ENCODE measurements at places on chromosomes 11 and 22. TPM values are rescaled to one million over a fixed set of nuclear protein-coding genes. Genes with fewer than 3 reads are reported as not detected.

The HTR3A gene
- total RNA-seq, result not detected

The BIRC2 gene
- 20.8 TPM for total RNA-seq

The KCNE3 gene
- total RNA-seq, result 2.1 TPM

DNA sequence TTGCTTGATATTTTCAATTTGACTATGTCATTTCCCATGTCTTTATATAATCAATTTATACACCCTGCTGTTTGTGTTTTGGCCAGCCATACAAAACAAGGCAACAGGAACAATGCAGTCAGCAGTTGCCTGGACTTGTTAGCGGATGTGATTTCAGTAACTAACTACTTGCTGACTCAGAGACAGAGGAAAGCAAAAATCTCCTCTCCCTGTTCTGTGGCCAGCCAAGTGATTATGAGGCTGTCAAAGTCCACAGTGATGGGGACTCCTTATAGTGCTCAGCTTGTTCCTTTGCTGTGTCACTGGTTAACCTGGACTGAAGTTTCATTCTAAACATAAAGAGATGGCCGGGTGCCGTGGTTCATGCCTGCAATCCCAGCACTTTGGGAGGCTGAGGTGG, 32.6 kb upstream of the APLP2 start:
- no peak for DNase-seq

GRCh38 chr11:12319461-12319951, 57.9 kb upstream of the PARVA start:
- no peak for DNase-seq

DNA sequence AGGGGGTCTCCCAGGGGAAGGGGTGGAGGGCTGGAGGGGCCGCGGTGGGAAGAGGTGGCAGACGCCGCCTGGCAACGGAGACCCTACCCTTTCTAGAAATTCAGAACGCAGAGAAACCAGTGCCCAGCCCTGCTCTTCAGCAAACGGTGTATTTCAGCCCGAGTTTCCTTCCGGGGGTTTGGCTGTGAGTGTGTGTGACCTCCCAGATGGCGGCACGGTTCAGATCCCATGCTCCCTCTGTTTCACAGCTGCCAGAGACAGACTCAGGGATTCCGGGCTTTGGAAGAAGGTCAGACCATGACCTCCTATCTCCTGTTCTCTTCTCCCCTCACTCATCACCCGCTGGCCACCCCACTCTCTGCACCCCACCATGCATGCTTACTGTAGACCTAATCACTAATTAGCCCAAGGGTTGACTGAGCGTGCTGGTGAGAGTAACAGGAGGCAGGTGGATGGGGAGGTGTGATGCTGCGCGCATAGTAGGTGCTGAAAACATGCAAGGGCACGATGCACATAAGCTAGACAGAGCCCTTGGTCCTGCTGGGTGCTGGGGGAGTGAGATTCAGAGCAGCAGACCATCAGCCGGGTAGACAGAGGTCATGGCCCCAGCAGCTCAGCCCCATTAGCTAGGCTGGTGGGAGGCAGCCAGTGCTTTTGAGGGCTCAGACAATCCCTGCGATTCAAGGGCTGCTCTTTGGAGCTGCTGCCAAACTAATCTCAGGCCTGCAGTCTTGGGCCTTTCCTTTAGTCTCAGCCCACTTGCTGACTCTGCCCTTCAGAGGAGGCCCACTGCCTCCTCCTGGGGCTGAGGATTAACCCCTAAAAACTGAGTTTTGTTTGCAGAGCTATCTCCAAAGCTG, 256.5 kb upstream of the CADM1 start:
- no peak for DNase-seq

DNA sequence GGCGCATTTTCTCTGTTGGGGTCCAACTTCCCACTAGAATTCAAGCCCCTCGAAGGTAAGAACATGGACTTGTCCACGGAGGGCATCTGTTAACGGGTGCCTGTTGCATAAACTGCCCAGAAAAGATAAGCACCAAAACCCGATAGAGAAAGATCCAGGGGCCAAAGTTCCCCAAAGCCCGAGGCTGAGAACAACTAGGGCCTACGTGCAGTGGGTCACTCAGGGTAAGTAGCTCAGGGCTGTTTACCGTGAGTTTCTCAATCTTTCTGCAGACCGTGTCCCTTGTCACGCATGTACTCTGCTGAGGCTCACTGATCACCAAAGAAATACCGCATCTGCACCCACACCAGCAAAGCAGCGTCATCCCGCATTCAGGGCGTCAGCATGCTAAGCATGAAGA, 24.4 kb downstream of the PGA5 start:
- peak; percentile 89 for DNase-seq

DNA sequence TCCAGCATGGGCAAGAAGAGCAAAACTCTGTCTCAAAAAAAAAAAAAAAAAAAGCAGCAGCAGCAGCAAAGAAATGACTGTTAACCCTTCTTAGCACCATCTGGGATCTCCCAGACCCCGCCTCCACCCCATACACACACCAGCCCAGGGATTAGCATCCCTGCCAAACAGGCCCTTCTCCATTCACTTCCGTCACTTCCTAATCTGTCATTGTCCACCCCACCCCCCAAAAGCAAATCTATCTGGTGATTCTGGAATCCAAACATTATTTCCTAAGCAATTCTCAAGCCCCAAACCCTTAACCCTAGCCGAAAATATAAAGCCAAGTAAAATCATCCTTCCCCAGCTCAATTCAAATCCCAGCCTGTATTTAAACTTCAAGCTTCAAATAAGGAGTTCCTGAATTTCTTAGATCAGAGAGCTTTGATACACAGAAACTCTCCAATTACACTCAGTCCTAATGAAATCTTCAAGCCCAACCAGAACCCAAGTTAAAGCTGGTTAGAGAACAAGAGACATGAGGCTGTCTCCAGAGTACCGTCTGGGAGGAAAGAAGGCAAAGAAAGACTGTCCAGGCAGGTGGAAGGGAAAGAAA, 6.0 kb upstream of the AHNAK start:
- no peak for DNase-seq

DNA sequence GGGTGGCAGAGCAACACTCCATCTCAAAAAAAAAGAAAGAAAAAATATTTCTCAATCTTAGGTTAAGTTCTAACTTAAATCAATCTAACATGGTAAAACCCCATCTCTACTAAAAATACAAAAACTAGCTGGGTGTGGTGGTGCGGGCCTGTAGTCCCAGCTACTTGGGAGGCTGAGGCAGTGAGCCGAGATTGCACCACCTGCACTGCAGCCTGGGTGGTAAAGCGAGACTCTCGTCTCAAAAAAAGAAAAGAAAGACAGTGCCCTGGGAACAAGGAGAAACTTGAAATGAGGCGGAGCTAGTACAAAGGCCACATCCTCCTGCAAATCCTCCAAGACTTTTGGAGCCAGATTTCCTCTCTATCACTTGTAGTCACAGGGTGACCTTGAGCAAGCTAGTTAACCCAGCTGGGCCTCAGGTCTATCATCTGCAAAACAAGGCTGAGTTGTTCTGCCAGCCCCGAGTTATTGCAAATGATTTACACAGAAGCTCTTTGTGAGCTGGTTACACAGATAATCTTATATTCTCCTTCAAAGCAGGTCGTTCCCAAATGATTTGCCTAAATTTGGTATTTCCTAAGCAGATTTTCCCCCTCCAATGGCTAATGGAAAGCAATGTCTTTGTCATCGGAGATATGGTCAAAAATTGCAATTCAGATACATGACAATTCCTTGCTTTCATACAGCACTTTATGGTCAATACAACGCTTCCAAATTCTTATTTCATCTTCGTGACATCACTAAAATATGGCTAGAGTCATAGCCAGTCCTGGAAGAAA, 1.9 kb downstream of the ANKRD54 start:
- no peak for DNase-seq

DNA sequence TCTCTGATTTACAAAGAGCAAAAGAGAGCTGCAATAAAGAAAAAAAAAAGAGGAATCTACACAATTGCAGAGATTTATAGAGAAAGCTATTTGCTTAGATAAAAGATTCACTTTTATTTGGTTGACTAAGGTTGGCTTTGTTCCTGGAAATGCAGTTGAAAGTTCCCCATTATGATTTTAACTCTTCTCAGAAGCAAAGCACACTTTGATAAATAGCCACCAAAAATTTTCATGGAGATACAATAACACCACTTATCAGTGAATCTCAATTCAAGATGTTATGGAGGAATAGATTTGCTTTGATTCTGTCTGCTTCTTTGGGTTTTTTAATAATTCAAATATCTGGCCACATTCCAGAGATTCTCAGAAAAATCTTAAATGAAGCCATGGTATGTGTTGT, 88.5 kb upstream of the ANO3 start:
- no peak for DNase-seq

DNA sequence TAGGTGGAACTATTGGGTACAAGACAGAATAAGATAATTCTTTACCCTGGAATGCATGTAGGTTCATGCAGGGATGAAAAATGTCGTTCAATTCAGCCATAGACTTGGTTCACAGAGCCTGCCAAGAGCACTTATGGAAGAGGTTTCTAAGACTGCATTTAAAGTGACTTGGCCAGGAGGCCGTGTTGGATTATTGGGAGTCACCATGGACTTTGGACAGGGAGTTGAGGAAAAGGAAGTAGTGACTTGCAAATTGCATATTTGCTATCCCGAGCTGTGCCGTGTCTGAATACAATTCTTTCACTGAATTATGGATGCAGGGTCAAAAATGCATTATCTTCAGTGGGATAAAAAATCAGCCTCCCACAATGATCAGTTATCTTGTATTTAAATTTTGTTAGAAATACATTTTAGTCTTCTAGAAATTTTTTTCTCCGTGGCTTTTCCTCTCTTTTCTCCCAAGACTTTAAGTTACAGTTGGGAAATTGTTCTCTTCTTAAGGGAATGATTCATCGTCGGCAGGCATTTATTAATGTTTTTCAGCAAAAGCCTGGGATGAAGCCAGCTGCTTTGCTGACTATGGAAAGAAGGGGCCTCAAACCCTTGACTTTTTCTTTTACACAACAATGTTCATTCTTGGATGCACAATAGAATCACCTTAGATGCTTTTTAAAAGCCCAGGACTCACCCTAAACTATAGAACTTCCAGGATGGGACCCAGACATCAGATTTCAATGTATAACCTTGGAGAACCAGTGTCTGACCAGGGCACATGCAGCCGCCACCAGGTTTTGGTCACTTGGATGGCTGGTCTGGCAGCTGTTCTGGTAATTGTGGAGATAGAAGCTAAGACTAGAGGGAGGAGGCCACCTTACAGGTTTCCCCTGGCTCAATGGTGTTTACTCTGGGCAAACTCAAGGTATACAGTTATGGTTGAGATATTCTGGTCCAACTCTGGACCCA, 70.8 kb downstream of the FAT3 start:
- no peak for DNase-seq

- DNase-seq, result no peak
Observed at GRCh38 chr11:10181811-10182210, 112.2 kb downstream of the SBF2 start.

DNA sequence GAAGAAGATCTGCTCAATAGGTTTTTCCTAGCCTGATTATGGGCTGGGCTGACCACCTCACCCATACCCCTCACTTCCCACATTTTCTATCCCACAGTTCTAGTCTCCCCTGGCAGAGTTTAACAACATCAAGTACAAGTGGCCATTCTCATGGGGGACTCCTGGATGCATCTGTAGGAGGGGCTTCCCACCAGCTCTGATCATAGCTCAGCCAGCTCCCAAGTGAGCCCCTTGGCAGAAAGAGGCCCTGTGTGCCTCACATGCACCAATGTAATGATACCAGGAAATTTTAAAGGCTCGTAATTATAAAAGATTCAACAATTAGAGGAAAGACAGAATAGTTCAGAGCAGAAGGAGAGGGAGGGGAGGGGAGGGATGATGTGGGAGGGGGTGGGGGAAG, 144.2 kb upstream of the SYT13 start:
- no peak for DNase-seq

Measured in left lobe of liver (tissue), 2 donors.